ENCODE measurements at places on chromosomes 16 and 17.

- no peak for DNase-seq
Measured at GRCh38 chr17:632560-632959, 82.1 kb downstream of the VPS53 start.

- DNase-seq, result no peak
Measured at GRCh38 chr16:65410801-65411200, 288.9 kb upstream of the CDH11 start.

GRCh38 chr16:27633221-27633620 is 83.3 kb downstream of the KATNIP start:
- DNase-seq, result no peak

DNA sequence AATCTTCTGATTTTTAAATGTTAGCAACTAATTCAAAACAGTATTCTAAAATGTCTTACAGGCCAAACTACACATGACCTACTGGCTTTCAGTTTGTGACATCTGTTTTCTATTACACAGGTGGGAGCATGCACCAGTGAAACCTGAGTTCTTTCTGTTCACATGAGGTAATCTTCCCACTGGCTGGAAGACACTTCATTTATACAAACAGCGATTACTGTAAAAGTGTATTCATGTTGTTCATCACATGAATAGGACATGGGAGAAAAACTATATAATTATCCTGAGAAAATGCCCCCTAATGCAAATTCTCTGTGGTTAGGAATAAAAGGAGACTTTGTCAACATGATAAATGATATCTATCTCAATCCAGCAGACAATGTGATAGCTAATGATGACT is 11.1 kb upstream of the PIK3R5 start:
- DNase-seq, result no peak

GRCh38 chr16:27500801-27501200 is 48.9 kb downstream of the GTF3C1 start:
- no peak for DNase-seq

DNA sequence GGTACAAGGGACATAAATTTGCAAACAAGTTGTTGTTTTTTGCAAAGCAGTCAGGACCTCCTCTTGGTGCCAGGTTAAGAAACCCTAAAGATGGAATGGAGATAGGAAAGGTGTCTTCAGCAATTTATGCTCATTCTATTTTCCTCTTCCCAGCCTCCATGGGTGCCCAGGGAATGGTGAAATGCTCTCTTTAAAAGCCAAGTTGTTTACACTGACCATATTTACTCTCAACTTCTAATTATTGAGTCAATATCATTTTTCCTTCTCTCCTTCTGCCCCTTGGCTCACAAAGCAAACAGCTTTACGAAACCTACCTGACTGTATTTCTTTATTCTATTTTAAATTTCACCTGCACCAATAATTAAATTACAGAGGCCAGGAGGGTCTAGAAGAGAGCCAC is 138.5 kb upstream of the IRX3 start:
- DNase-seq, result no peak

DNA sequence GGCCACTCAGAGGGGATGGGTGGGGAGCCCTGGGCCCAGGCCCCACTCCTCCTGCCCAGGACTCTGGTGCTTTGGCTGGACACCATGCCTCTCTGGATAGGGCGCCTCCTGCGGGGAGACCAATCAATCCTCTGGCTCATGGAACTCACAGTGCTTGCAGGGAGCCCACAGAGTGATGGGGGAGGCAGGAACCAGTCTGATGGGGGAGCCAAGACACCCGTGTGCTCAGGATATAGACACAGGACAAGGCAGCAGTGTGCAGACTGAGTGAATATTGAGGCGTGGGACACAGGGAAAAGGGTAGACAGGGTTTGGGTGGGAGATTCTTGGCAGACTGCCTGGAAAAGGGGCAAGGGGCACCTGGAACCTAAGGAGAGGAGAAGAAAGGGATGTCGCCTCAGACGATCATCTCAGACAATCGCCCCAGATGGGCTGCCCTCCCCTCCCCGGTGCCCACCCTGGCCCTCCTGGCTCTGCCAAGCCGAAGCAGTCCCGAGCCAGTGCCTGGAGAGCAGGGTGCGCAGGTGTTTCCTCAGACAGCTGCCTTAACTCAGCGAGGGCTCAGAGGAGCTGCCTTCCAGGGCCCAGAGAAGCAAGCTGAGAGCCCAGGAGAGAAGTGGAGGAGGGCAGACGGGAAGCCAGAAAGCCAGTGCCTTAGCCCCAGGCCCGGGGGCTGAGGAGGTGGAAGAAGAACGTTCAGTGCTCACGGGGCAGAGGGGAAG is 37.4 kb upstream of the DLX4 start:
- DNase-seq, result no peak

DNA sequence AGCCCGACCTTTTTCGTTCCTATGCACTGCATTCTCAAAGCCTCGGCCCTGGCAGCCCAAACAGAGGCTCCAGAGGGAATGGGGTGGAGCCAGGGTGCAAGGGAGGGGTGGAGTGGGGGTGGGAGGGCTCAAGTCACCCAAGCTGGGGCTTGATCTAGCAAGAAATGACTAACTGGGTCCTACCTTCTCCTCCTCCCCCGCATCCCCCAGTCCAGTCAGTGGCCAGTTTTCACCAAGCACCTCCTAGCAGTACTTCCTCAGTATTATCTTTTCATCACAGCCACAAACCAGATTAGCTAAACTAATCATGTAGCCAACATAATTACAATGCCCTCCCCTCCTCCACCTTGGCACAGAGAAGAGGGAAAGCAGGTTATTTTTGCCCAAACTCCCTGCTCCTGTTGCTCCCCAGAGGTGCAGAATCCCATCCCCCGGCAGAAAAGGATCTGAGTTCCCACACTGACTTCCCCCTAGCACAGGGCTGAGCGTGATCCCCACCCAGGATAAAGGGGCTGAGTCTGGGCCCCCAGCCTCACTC is 2.2 kb downstream of the JUP start:
- DNase-seq, result peak; percentile 48

- DNase-seq, result peak; percentile 48
Measured at GRCh38 chr16:52251495-52251894, 295.4 kb downstream of the TOX3 start.

GRCh38 chr17:1089915-1090314 is 89.9 kb downstream of the ABR start:
- DNase-seq, result no peak

- DNase-seq, result no peak
Measured at GRCh38 chr17:18224053-18224386, 1.4 kb upstream of the LLGL1 start.

GRCh38 chr17:56217921-56218320 is 64.6 kb downstream of the ANKFN1 start:
- no peak for DNase-seq

DNA sequence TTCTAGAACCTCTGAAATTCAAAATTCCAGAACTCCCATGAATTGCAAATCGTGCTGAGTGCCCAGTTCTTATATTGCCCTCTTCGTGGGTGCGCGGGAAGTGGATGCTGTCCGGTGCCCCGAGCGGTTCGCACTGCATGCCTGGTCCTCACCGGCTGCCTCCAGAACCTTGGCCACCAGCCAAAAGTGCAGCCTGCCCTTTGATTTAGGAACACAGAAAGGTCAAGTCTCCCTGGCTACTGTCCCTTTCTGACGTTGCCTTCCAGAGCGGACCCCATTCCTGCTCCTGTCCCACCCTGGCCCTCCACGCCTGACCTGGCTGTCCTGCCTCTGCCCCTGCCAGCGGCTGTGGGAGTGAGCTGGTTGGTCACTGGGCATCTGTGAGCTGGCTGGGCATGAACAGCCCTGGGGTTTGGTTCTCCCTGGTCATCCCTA is 9.7 kb downstream of the NEUROD2 start:
- no peak for DNase-seq

DNA sequence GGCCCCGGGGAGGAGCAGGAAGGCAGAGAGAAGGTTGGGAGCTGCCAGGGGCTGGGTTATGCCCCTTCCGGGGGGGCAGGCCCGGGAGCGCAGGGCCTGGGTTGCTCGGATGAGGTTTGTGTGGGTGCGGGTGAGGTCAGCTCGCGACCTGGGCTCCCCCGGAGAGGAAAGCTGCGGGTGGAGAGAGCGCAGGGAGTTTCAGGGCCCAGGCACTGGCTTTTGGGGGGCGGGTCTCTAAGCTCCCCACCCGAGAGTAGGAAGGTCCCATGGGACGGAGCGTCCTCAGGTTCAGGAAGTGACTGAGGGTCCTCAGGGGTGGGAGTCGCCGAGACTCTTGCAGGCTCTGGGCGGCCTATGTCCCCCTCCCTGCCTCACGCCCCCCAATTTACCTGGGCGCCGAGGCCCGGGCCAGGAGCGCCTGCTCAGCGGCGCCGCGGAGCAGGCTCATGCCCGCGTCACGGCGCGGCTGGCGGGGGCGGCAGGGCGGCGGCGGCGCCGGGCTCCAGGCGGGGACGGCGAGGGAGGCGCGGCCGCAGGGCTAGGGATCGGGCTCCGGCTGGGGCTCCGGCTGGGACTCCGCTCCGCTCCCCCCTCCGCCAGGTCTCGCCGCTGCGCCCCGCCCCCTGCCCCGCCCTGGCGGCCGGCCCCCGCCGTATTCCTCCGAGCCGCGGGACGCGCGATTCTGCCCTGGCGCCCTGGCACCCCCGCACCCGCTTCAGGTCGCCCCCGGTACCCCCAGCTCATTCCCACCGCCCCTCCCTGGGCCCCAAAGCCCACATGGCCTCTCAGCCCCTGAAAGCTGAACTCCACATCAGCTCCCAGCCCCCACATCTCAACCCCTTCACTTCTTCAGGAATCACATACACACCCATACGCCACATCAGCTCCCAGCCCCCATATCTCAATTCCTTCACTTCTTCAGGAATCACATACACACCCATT is at the start of gene DOK4:
Gene DOK4, minus strand, starts transcription at position 578 of the 942 bp plus-strand sequence. CDS start 6,986 bp downstream, outside the sequence.
- DNase-seq, result peak; percentile 60

DNA sequence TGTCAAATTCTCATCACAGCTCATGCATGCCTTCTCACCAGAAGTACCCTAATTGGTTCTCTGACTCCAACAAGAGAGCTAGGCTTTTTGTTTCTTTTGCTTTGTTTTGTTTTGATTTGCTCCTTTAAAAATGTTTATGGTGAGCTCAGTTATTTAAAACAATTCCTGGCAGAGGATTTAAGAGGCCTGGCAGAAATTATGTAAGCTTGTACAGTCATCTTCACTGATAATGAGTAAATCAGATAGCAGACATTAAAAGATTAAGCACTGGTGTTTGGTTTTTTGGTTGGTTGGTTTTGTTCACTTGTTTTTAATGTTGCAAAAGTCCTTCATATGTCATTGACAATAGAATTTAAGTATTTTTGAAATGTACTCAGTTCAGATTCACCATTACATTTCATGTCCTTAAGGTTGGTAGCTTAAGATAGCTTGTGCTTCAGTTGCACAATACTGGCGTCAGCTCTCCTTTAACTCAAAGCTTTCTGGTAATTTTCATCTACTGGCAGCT is 378.9 kb downstream of the CDH13 start:
- DNase-seq, result no peak

DNA sequence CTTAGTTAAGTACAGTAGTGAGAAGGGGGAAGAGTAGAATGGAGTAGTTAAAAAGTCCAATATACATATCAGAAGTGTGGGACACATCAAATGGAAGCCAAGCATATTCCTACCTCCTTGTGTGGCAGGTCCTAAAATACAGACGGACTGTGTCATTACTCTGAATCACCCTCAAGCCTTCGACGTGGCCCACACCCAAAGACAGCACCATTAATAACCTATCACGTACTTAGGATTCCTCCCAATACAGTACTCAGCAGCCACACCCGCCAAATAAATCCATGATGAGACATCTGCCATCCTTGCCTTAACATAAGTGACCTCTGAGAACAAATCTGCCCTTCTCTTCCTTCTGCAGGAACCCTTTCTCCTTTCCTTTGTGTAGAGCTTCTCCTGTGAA is 38.9 kb downstream of the UBE2G1 start:
- DNase-seq, result no peak

DNA sequence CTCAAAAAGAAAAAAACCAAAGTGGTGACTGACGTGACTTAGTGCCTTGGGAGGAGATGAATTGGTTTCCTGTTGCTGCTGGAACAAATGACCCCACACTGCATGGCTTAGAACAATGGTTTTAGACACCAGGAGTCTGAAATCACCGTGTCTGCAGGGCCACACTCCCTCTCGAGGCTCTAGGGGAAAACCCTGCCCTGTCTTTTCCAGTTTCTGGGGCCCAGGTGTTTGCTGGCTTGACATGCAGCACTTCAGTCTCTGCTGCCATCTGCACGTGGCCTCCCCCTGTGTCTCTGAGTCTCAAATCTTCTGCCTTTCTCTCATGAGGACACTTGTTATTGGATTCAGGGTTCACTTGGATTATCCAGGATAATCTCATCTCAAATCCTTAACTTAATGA is 323.8 kb upstream of the TNRC6C start:
- DNase-seq, result no peak

DNA sequence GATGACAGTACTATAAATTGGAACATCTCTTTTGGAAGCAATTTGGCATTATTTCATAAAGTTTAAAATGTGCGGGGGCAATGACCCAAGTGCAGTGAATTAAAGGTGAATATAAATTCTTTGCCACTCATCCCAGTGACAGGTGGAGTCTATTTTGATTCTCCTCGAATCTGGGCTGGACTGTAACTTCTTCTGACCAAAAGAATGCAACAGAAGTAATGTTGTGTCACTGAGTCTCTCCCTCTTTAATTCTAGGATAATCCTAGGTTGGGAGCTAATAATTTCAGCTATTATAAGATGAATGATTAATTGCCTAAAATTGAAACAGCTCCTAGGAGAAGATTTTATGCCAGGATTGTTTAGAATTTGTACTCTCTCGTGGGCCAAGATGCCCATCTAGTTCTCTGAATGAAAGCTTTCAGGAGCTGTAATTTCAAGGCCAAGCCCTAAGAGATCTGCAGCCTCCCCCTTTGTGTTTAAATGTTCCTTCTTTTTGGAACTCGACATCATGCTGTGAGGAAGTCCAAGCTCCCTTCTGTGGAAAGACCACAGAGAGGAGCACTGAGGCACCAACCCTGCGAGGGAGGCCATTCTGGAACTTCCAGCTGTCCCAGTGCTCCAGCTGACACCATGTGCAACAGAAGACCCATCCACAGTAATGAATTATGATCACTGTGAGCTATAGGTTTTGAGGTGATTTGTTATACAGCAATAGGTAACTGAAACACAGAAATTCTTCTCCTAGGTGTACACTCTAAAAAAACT is 208.1 kb downstream of the COPRS start:
- DNase-seq, result no peak

DNA sequence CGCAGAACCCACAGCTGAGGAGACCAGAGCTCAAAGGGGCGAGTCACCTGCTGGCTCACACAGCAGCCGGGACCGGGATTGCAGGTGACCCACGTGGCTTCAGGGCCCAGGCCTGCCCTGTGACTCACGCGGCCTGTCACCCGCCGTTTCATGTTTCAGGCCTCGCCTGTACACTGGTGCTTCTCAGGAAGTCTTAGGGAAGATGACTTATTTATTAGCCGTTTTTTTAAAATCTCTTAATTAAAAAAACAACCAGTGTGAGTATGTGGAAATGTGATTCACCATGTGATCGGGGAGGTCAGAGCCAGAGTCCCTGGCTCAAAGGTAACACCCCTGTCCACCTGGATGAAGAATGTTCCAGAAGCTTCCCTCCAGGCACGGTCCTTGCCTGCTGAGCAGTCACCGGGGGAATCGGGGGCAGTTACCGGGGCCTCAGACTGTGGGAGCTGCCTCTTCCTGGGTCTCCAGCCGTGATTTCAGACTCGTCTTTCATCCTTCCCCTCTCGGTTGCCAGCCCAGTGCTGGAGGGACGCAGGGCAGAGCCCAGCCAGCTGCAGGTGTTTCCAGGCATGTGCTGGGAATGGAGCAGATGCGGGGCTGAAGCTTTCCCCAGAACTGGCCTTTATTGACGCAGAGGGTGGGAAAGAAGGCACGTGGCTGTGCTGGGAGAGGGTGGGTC is 49.3 kb downstream of the CMIP start:
- no peak for DNase-seq

GRCh38 chr17:77049440-77049839 is 91.3 kb upstream of the SEC14L1 start:
- peak; percentile 51 for DNase-seq
